ENCODE measurements at places on chromosomes 7 and 10.

GRCh38 chr7:155963771-155964195 is 151.5 kb upstream of the SHH start:
- no peak for DNase-seq

DNA sequence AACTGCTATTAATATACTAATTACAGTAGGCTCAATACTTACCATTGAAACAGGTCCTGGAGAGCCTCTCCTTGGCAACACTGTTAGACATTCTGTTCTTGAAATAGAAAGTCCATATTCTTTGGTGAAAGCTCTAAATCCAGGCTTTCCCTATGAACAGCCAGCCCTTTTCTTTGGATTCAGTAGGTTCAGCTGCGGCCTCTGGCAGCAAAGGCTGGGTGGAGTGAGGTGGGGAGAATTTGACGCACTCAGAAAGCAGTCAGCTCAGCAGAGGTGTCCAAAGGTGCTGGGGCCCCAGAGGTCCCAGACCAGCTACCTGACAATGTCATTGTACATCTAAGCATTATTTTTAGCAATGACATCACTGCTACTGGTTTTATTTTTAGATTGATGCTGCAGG is 146.1 kb downstream of the GRK5 start:
- no peak for DNase-seq

- no peak for DNase-seq
These were observed 104.6 kb downstream of the HIPK2 start for GRCh38 chr7:139673230-139673629.

GRCh38 chr7:157657741-157658740 is 321.2 kb downstream of the DNAJB6 start:
- DNase-seq, result no peak

GRCh38 chr7:102012941-102013461 is 195.6 kb downstream of the CUX1 start:
- DNase-seq, result no peak

DNA sequence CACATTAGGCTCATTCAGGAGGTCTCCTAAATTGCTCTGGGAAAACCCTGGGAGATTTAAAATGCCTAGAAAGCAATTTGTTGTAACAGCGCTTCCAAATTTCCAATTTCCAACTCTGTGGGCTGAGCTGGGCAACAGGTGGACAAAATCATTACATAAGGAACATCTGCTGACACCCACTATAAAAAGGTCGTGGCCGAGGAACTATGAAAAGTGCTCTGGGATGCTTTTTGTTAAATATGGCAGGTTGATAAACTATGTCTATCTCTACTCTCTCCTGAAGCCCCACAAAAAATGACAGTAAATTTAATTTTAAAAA is 45.1 kb downstream of the ATXN7L1 start:
- no peak for DNase-seq

DNA sequence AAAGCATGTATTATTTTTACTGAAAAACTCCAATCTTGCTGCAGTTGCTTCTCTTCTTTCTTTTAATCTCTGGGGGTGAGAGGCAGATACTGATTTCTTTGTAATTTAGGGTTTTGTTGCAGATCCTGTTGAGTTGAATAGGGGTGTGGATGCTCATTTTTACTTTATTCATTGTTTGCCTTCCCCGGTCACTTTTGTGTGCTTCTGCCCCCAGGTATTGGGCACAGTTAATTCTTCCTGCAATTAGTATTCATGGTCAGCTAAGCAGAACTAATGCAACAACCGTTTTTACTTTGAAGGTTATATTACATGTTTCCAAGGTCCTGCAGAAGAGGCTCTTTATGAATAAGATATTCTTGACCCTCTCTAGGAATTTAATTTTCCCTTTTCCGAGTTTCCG is 96.4 kb downstream of the BUB3 start:
- no peak for DNase-seq

GRCh38 chr10:32326119-32326518 is 20.8 kb downstream of the EPC1 start:
- DNase-seq, result no peak

DNA sequence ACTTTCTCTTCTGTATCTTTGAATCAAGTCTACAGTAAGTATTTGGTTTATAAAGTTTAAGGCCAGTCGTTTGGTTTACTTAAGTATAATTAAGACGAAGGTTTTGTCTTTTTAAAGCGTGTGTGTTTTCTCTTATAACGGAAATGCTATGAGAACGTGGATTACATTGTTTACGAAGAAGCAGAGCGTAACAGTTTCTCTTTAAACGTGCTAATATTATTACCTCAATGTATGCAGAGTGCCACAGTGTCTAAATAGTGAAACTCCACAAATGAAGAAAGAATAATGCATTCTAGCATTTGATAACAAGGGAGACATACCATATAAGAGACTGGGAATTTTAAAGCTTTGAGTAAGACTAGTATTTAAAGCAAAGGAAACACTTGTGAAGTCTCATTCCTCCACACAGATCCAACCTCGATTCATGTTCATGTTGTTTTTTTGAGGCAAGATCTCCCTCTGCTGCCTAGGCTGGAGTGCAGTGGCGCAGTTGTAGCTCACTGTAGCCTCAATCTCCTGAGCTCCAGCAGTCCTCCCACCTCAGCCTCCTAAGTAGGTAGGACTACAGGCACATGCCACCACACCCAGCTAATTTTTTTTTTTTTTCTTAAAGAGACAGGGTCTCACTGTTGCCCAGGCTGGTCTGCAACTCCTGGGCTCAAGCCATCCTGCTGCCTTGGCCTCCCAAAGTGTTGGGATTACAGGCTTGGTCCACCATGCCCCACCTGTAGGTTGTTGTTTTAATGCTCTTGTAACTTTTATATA is 75.1 kb downstream of the ANKRD61 start:
- DNase-seq, result no peak

GRCh38 chr10:130329792-130330191 is 193.6 kb downstream of the GLRX3 start:
- DNase-seq, result no peak

GRCh38 chr7:132899833-132900232 is 182.1 kb downstream of the CHCHD3 start:
- no peak for DNase-seq

DNA sequence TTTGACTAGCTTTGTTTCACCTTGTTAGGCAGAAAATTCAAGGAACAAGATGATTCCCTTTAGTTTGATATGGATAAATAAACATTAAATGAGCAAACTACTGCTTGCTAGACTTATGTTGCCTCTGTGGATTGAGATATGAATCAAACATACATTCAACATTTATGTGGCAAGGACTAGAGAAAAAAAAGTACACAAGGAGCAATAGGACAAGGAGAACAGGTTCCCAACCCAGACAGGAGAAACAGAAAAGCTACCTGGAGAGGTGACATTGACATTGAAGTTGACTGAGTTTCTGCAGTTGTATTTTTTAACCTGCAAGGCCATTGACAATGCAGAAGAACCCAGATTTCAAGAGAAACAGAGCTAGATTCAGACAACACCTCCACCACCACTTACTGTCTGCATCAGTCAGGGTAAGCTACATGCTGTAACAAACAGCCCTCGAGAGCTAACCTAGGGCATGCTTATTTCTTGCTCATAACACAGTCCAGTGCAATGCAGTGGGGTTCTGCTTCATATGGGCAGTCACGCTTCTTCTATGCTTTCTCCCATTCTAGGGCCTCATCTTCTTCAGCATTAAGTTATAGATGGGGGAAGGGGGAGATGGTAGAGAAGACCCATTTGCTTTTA is 180.9 kb upstream of the LYZL1 start:
- no peak for DNase-seq

GRCh38 chr7:98281757-98282606 is 496 bp downstream of the BRI3 start:
- peak; percentile 28 for DNase-seq

DNA sequence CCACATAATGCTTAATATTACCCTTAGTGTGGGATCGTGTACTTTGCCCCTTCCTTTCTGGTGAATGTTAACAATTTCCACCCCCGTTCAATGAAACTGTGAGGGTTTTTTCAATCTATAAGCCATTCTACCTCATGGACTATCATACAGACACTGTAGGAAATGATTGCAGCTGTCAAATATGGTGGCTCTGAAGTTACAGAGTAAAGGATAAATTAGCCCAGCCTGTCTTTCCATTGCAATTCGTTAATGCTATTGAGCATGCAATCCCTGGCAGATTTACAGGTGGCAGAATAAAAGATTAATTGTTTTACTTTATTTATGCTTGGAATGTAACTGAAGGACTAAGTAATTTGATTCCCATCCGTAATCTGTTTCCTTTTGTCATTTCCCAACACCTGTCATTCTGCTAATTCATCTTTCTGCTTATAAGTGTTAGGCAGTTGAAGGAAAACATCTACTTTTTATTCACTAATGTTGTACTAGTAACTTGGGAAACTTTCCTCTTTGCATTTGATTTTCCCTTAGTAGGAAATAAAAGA is 1211.6 kb upstream of the LRRN3 start:
- no peak for DNase-seq

DNA sequence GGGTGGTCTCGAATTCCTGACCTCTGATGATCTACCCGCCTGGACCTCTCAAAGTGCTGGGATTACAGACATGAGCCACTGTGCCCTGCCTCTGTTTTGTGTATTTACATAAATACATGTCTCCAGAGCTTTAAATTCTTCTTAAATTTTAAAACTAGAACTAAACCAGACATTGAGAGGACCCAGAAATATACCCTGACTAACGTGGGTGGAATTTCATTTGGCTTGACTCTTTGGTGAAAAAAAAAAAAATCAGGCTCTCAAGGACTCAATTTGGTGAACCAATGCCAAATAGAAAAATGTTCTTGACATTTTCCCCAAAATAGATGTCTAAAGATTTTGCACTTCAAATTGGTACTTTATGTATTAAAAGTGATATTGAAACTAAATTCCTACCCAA is 16.6 kb upstream of the FAS start:
- DNase-seq, result no peak

DNA sequence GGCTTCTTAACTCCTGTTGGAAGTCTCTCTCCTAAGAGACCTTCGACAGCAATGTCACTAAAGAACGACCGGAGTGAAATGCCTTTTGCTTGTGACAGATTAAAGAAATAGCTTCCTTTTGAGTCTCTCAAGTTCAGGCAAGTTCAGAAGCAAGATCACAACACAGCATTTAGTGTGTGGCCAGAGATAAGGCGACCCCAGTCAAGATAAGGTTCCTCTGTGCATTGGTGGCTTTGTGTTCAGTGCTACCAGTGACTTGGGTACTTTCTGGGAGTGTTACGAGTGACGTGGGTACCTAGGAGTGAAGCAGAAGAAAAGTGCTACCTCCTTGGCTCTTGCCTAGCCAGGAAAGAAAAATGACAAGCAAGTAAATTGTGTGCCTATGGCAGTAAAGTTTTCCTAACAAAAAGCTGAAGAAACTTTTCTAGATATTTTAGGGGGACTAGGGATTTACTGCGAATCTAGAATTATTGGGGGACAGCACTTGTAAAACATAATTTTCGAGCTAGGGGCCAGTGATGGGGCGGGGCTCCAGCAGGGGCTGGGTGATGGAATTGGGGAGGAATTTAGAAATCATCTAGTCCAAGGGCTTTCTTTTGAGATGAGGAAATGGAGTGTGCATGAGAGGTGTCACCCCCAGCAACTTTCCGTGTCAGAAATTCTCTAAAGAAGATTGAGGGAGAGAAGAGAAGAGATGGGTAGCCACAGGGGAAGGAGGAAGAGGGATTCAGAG is 191.9 kb upstream of the LYZL2 start:
- DNase-seq, result no peak

DNA sequence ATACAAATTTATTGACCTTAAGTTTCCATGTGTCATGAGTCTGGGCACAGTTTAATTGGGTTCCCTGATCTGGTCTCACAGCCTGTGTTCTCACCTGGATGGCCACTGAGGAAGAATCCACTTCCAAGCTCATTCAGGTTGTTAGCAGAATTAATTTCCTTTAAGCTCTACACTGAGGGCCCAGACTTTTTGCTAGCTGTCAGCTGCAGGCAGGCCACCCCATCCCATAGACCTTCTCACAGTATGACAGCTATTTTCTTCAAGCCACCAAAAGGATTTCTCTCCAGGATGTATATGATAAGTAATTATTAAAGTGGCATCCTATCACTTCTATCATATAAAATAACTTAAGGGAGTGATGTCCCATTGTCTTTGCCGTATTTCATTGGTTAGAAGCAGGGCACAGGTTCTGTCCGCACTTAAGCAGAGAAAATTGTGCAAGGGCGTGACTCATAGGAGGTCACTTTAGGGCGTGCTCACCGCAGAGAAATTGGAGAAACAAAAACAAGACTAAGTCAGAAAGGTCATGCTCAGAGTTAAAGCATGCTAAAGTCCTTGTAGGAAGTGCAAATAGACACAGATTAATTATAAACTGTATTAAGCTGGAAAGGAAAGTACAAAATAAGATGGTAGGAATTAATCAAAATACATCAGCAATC is 109.9 kb downstream of the AHR start:
- DNase-seq, result no peak

GRCh38 chr10:47357131-47357582 is 9.0 kb downstream of the RBP3 start:
- no peak for DNase-seq

GRCh38 chr10:68871105-68871711 is 29.9 kb upstream of the DDX50 start:
- DNase-seq, result no peak

DNA sequence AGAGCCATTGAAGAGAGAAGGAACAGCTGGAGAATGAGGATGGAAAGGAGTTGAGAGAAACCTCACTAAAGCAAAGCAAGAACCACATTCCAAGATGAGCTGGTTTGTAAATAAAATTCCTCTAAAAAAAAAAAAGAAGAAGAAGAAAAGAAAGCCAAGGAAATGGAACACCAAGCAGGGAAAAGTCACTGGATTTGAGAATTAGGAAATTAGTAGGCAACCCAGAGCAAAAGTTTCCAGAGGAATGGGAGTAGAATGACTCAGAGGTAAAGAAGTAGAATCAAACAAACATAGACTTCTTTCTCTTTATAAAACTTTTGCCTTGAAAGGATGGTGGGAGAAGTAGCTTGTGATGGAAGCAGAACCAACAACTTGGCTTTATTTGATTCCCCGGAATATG is 3.9 kb downstream of the CH25H start:
- DNase-seq, result no peak

GRCh38 chr7:96266580-96266979 is 55.3 kb downstream of the SLC25A13 start:
- DNase-seq, result no peak

GRCh38 chr10:6151087-6151977 is 51.4 kb upstream of the PFKFB3 start:
- DNase-seq, result peak; percentile 76

DNA sequence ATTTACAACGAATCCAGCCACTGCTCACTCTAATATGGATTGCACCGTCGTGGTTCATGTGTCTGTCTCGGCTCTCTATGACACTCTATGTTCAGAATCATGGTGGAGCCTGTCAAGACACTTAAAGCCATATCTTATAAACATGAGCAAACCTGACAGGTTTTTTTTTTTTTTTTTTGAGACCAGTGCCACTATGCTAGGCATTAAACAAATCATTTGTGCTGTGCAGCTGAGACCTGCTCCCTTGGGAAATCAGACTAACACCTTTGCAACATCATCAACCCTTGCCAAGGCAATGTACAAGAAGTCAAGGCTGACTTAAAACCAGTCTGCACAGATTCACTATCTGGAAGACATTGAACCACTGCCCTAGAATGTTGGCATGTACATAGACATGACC is 181.2 kb upstream of the ANK3 start:
- no peak for DNase-seq

- peak; percentile 65 for DNase-seq
These were observed 42.0 kb downstream of the LYZL2 start for GRCh38 chr10:30587522-30588031.

- DNase-seq, result no peak
These were observed 2.1 kb downstream of the BAIAP2L1 start for GRCh38 chr7:98398567-98399372.

GRCh38 chr10:73577788-73578187 is 13.4 kb downstream of the USP54 start:
- no peak for DNase-seq
